Cortex of kidney (tissue), 1 donor: ENCODE measurements at places on chromosomes 7 and 10.
A peak's percentile ranks its signal among the peaks of the same experiment; 100 is the strongest.

DNA sequence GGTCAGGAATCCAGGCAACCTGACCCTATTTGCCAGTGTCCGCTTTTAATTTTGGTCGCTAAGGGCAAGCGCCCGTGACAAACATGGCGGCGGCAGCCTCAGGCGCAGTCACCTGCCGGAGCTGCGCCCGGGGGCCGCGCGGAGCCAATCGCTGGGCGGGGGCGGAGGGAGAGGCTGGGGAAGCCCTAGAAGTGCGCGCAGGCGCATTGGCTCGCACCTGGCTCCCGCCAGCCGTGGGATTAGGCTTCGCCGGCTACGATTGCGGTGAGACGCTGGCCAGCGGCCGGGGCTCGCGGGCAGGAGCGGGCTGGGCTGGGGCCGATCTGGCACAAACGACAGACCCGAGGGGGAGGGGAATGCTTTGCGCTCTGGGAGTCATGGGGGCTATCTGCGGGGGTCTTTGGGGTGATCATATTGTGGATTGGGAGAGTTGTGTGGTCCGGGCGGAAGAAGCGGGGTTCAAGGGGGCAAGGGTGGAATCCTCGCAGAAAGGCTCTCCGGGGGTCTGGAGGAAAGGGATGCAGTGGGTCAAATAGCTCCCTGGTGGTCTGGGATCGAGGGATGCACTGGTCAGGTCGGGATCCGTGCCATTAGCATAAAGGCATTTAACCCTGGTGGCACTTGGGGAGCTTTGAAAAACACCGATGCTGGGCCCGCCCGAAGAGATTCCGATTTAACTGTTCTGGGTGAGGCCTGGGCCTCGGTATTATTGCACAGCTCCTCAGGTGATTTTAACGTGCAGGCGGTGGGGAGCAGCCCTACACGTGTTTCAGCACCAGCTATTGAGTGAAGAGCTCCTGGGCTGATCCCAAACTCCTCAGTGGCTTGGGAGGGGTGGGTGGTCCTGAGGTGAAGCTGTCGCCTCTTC is 10.1 kb upstream of the C10orf95 start:
- peak; percentile 54 for DNase-seq

- no peak for DNase-seq
Measured at GRCh38 chr7:90945104-90945787, 319.0 kb upstream of the FZD1 start.

DNA sequence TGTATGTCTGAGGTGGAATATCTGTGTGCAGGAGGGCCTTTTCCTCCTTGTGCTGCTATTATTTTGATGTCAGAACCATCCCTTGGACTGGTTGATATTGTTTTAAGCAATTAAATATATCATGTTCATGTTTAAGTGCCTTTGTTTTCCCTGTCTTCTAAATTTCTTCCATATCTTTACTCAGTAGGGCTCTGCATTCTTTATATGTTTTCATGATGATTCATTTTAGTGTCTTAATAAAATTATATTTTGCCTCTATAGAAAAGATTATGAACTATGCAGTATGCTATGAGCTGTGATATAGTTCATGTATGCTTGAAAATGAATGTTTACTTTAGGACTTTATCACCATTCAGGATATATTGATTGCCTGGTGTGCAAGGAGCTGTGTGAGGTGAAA is 34.8 kb downstream of the AHR start:
- DNase-seq = no peak

GRCh38 chr7:79998363-79998762 is 136.3 kb upstream of the GNAI1 start:
- DNase-seq = no peak

GRCh38 chr7:101813402-101814019 is 3.9 kb upstream of the CUX1 start:
- DNase-seq = no peak

DNA sequence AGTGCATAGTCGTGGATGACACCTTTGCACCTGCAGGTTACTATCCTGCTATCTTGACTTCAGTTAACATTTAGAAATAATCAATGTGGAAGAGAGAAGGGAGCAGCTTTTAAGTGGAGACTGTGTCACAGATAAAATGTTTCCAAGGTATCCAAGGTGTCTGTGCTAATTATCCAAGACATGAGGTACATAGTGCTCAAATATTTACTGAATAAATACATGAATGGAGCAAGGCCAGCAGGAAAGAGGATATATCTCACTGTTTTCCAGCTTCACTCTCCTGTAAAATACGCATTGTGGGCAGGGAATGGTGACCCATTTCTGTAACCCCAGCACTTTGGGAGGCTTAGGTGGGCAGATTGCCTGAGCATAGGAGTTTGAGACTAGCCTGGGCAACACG is 552.4 kb downstream of the PHTF2 start:
- DNase-seq = no peak

DNA sequence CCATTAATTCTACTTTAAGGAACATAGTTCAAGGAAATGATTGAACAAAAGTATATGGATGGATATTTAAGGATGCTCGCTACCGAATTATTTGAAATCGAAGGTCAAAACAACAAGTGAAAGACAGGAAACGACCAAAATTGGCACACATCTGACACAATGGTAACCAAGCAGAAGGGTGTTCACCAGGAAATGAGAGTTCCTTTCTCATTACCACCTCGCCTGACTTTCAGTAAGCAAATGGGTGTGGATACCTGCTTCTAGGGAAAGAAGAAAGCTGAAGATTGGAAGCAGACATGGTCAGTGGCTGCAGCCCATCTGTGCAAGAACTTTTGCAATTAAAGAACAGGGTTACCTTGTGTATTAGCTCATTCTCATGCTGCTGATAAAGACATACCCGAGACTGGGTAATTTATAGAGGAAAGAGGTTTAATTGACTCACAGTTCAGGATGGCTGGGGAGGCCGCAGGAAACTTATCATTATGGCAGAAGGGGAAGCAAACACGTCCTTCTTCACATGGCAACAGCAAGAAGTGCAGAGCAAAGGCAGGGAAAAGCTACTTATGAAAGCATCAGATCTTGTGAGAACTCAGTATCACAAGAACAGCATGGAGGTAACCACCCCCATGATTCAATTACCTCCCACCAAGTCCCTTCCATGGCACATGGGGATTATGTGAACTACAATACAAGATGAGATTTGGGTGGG is 6.2 kb upstream of the TMEM273 start:
- no peak for DNase-seq

DNA sequence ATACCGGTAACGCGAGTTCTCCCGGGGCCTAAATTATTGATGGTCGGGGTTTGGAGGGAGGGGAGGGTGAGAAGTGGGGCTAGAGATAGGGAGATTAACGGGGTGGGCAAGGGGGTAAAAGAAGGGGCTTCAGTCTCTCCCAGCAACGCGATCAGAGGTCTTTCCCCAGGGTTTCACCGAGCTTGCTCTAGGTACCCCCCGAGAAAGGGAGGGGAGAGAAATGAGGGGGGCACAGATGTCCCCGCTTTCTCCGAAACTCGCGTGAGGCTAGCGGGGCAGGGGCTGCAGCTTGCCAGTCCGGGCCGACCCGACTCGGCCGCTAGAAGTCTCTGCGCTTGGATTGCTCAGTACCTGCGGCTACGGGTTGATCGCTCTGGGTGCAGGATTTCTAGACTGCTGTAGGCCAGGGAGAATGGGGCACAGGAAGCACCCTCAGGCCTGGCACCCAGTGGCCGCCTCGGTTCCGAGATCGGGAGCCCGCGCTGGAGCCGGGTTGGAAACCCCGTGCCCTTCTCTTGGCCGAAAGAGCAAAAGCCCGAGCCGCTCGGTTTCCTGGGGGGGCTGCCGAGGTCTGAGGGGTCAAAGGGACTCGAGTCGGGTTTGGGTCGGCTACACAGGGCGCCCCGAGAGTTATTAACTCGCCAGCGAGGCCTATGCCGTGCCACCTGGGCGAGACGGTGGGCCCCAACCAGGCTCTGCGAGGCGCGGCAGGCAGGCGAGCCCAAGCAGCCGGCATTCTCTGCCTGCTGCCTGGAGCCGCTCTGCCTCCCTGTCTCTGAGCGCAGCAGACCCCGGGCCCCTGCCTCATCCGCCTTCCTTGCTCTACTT is 3.1 kb downstream of the PAX2 start:
- no peak for DNase-seq

DNA sequence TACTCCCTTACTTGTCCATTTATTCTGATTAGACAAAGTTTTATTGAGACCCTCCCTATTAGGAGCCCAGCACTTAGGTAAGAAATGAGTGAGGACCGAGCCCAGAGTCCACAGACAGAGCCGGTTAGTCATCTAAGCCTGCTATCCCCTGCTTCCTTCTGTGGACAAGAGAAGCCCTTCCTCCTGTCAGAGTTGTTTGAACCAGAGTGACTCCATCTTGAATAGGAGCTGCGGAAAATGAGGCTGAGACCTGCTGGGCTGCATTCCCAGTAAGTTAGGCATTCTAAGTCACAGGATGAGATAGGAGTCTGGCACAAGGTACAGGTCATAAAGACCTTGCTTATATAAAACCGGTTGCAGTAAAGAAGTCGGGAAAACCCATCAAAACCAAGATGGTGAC is 109.1 kb downstream of the CPXM2 start:
- no peak for DNase-seq

DNA sequence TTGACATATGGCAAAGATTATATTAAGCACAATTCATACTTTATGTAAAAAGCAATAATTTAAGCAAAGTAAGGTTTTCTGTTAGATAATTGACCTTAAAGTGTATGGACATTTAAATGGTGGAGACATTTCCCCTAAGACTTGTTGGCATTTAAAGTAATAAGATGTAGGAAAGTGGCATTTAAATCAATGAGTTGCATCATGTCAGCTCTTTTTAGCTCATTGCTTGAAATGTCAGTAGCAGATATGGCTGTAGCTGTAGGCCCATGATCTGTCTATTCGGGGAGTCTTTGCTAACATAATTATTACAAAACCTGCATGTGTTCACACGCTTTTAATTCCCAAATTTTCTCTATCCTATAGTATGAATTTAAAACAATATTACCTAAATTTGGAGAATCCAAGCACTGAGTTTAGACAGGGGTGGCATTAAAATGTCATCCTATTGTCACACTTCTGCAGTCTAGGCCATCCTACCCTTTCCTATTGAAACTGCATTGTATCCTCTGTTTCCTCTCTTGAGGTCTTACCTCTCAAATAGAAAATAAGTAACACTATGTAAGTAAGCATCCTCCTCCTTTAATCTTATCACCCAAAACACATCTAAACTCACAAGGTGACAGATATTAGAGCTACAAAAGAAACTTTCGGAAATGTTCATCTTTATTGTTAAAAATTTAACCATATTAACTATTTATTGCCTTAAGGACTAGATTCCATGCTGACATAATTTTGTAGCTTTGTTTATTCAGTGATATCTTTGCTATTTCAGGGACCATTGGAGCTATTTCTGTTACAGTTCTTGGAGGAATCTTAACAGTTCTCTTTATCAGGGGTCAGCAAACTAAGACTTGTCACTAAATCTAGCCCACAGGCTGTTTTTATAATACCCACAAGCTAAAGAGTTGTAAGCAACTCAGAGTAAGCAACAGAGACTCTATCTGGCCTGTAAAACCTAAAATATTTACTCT is 91.2 kb downstream of the LCOR start:
- DNase-seq = no peak

- DNase-seq = no peak
Measured at GRCh38 chr7:148699024-148699781, 500 bp downstream of the CUL1 start.

DNA sequence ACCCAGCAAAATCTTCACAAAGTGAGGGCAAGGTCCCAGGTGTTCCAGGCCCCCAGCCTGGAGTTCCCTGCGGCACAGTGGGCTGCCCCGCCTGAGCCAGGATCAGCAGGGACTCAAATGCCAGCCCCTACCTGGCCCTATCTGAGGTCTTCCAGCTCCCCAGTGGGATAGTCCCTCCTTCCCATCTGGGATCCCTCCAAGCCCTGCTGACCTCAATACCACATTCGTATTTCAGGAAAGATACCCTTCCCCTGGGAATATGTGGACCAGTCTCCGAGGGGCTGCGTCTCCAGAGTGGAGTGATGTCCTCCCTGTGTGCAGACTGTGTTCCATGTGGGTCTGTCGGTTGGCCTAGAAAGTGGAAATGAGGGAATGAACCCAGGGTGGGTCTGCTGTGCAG is 40.9 kb downstream of the ELFN1 start:
- DNase-seq = no peak

GRCh38 chr10:126459032-126459831 is 71.0 kb upstream of the ADAM12 start:
- DNase-seq = no peak
